ENCODE measurements at places on chromosomes 5 and 9.

GRCh38 chr5:67808340-67808739 is 407.2 kb upstream of the PIK3R1 start:
- DNase-seq, result no peak

DNA sequence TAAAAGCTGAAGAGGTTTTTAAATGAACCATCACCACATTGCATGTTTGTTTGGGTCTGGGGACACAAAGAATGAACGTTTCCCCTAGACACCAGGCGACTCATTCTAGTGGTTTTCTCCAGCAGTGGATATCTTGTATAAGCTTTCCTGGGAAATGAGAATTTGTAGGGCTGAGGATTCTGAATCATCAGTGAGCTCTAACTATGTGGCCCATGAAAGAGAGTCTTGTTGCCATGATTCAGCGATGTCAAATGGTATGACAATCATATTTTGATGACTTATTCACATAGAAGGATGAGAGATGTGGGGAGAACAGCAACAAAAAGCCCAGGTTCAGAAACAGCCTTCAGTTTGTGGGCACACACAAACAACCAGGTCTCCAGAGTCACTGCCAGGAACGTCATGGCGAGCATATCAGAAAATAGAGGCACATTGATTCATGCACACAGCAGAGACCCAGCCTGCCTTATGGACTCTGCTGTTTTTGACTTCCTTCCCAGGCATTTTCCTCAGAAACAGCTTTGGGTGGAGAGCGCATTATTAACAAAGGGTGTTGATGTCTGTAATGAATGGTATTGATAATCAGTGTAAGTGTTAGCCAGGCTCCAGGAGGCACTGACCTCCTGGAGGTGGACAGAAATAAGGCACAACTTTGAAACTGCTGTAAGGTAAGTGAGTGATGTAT is 13.3 kb downstream of the ZNF474 start:
- no peak for DNase-seq

- no peak for DNase-seq
These were observed 2.7 kb downstream of the EEIG1 start for GRCh38 chr9:127977884-127978647.

- no peak for DNase-seq
These were observed 102.3 kb downstream of the ENTREP1 start for GRCh38 chr9:69427286-69427685.

DNA sequence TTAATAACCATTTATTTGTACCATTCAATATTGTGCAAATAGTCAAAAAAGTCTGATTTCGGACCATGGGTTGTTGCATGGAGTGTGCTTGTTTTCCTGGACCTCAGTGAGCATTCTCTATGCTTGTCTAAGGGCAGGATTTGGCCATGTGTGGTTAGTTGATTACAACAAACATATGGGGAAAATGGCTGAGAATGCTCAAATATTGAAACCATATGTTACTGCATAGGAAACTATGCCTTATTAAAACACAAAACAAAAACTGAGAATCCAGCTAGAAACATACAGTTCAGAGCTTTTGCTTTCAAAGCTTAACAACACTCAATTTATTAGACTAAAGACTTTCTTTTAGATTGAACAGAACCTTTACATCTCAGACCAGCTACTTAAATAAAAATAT is 928.3 kb downstream of the NR2F1-AS1 start:
- DNase-seq, result no peak

- no peak for DNase-seq
These were observed 43.5 kb downstream of the SLC12A7 start for GRCh38 chr5:1068204-1068894.

DNA sequence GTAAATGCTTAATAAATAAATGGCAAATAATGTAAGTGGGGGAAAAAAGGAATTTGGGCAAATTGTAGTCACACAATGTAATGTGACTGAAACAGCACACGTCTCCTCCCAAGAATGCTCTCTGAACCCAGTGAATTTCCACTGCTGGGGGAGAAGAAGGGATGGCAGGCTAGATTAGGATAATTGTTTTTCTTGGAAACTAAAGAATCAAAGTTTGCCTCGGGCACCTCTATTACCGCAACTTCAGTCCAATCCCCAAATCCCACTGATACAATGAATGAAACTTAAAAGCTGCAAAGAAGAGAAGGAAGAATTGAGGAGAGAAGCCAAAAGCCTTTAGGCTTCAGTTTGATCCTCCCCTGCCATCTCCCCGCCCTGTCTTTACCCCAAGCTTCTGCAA is 423.2 kb upstream of the PAPPA start:
- DNase-seq, result no peak

Data from activated CD8-positive, alpha-beta memory T cell treated with anti-CD3 and anti-CD28 coated beads for 1 hour (primary cell).